ENCODE measurements at places on chromosomes 5 and 9.

GRCh38 chr9:33161011-33161588, 6.0 kb downstream of the B4GALT1 start:
- peak; percentile 98 for DNase-seq

DNA sequence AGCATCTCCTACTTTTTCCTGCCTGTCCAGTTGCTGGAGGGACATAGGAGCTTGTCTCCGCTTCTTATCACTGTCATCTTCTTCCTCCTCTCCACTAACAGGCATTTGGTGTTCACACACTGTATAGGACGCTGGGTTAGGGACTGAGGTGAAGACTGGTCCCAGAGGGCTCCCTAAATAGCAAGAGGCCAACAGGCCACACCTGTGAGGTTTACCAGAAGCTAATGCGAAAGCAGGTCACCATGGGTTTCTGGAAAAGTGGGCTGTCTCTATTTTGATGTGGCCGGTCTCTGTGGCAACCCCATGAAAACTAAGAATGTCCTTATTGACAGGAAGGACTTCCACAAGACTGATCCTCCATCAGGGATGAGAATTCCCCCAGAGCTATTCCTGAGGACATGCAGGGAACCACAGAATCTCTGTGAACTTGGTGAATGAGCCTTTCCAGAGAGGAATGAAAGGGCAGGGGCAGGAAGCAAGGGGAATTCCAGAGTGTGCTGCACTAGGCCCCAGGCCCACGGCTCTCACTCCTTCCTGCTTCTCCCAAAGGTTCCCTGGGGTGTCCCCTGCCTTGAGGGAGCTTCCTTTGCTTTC, 61.7 kb downstream of the DAP start:
- DNase-seq = no peak

DNA sequence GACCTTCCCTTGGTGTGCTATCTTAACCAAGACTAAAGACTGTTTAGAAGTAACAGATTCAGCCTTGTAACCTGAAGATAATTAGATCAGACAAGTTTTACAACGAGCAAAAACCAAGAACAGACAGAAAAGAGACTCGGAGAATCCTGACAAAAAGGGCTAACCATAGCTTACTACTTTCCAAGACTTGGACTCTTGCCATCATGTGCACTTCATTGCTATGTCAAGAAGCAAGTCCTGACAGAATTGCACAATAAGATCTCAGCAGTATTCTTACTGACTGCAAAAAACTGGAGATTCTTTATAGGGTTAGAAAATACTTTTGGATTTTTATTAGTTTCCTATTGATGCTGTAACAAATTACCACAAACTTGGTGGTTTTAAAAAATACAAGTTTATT, 1539.0 kb upstream of the NUDT12 start:
- peak; percentile 0 for DNase-seq

- DNase-seq = no peak
These were observed 71.4 kb downstream of the OTULIN start for GRCh38 chr5:14735944-14736343.

GRCh38 chr9:74824654-74825053, 63.1 kb downstream of the TRPM6 start:
- DNase-seq = peak; percentile 33

DNA sequence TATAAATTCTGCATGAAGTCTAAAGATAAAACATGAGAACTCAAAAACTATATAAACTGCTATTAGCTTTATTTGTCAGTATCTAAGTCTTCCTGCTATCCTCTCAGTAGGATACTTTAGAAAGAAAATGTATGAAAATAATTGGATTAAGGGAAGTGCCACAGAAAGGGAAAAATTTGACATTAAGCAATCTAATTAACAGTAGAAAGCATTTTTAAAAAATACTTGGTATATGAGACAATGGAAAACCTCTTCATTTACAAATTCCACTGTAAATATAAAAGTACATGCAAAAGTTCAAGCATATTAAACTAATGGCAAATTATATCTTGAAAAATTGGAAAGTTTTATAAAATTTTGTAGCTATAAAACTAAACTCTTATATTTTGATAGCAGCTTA, 518.6 kb upstream of the NUDT12 start:
- DNase-seq = no peak

DNA sequence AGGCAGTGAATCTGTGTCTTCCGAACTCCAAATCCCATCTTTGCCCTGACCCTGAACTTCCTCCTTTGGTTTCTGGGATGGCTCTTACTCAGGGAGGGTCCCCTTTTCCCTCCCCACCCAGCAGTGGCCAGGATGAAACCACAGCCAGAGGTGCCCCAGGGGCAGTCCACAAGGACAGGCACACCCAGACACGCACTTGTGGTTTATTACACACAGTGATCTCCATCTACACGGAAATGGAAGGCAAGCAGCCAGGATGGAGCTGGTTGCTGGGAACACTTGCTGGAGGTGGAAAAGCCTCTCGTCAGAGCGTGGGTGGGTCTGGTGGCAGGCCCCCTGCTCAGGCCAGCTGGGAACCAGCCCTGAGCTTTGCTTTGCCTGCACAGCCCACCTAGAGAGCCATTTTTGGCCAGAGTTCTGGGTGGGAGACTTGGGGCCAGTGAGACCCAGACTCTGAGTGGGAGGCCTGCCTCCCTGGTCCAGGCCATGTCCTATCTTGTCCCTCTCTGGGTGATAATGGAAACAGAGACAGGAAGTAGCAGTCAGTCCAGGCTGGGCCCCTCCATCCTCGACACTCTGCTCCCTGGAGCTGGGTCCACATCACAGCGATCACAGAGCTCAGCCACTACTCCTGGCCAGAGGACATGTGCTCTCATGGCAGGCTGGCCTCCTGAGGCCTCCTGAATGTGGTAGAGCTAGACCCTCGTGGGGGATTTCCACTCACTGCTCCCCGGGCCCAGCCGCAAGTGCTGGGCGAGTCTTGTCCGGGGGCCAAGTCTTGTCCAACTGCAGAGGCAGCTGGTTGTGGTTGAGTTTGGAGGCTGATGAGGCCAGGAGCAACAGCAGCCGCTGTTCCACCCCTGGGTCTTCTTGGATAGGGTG, 5.1 kb upstream of the PHYKPL start:
- no peak for DNase-seq

- no peak for DNase-seq
These were observed 115.5 kb upstream of the SLC12A2 start for GRCh38 chr5:127967983-127968592.

DNA sequence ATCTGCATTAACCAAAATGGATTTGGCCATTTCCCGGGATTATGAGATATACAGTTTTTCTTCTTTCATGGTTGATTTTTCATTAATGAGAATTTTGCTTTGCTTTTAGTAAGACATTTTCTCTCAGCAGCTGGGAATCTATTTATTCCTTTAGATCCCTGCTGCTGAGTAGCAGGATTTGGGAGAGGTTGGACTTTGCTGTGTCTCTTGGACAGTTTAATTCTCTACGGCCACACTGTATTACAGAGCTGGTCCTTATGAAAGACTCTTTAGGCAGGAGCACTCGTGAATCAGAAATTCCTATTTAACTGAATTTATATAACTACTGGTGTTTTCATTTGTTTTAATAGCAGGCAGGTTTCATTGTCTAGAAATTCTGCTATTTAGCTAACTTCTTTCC, 1.6 kb downstream of the UNC13B start:
- DNase-seq = no peak

DNA sequence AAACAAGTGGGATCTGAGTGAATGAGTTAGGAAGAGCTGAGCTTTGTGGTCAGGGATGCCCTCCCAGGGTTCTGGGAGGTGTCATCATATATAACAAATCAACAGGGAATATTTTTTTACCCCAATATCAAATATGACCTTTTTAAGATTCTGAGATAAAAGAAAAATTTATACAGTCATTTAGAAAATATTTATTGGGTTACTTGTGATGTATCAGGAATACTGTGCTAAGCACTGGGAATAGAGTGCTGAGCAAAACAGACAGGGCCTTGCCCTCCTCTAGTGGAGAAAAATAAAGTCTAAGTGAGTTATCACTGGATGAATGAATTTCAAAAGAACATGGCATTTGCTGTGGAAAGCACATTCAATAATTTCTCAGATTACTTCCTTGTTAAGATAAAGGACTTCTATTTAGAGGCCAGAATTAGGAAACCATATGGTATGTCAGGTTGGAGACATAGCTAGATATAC, 102.9 kb downstream of the BOD1 start:
- DNase-seq = no peak

- peak; percentile 76 for DNase-seq
These were observed 380.2 kb upstream of the ZNF462 start for GRCh38 chr9:106482733-106483132.

- DNase-seq = no peak
These were observed 28.9 kb downstream of the SEMA4D start for GRCh38 chr9:89469003-89469402.

GRCh38 chr9:135443797-135444425, 35.7 kb upstream of the PPP1R26 start:
- peak; percentile 1 for DNase-seq

GRCh38 chr5:2579126-2579525, 172.4 kb downstream of the IRX2 start:
- no peak for DNase-seq

GRCh38 chr9:116190637-116191396, 37.2 kb downstream of the PAPPA start:
- peak; percentile 78 for DNase-seq

DNA sequence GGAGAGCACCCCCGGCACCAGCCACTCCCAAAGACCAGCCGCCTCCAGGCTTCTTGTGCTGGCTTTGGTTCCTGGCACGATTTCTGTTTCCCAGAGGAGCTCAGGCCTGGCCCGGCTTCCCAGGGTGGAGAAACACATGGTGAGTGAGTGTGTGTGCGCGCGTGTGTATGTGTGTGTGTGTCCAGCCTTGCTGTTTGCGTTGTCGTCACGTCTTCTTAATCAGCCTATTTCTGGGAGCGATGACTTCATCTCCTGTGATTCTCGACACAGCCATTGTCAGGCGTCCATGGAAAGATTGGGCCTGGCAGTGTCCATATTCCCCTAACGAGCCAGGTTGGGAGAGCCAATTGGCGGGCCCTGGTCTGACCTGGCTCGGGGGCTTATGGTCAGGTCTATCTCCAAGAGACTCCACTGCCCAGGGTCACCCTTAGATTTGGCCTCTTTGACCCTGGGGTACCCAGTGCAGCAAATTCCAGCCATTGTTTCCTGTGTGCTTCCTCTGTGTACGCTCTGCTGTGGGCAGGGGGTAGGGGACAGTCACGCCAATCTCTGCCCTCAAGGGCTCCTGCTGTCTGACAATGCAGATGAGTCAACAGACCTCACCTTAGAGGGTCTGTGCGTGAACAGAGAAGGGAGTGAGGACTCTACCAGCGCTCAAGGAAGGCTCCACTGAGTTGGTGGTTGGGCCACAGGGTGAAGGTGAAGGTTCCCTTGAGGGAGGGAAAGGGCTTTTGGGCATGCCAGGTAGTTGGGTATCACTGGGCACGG, 73.8 kb downstream of the DAB2IP start:
- DNase-seq = peak; percentile 45

DNA sequence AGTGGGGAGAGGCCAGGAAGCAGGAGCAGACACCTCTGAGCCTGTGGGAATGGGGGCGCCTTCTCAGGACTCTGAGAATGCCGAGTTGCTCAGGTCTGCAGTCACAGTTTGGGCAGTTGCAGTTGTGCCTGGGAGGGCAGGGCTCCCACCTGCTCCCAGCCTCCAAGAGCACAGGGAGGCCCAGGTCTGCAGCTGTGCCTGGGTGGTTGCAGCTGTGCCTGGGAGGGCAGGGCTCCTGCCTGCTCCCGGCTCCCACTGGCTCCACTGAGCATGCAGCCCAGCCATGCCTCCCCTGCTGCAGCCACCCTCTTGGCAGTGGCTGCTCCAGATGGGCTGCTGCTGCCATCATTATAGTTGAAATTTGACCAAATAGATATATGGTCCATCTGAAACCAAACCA, 1062.8 kb upstream of the ACO1 start:
- DNase-seq = no peak
